ENCODE measurements at places on chromosomes 11 and 22. TPM values are rescaled to one million over a fixed set of nuclear protein-coding genes. Genes with fewer than 3 reads are reported as not detected.

GRCh38 chr22:46959369-46959768 is 196.9 kb downstream of the TBC1D22A start:
- DNase-seq, result no peak

C11orf21 gene
- total RNA-seq, result 2.2 TPM

- DNase-seq, result no peak
Observed at GRCh38 chr11:86575208-86575855, 97.1 kb downstream of the ME3 start.

- no peak for DNase-seq
Observed at GRCh38 chr11:100730266-100730665, 43.2 kb downstream of the ARHGAP42 start.

- no peak for DNase-seq
Observed at GRCh38 chr22:37325039-37325395, 42.7 kb downstream of the CYTH4 start.

DNA sequence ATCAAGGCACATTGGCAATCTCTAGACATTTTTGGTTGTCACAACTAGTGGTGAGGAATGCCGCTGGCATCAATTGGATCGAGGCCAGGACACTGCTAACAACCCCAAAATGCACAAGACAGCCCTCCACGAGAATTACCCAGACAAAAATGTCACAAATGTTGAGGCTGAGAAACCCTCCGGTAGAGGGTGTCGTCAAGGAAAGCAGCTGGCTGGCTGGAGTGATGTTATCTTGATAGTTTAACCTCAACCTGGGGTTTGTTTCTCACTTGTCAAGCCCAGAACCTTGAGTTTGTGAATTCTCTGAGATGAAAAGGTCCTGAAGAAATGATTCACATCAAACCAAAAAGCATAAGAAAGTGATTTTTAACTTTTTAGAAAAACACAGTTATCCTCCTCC is 21.1 kb upstream of the TMPRSS13 start:
- DNase-seq, result peak; percentile 82

Measured in activated CD8-positive, alpha-beta T cell treated with anti-CD3 and anti-CD28 coated beads for 36 hours (primary cell).